ENCODE measurements at places on chromosomes 16 and 17. TPM values are rescaled to one million over a fixed set of nuclear protein-coding genes. Genes with fewer than 3 reads are reported as not detected.

RAMP2 gene
- polyA plus RNA-seq = 29.5 TPM

DNA sequence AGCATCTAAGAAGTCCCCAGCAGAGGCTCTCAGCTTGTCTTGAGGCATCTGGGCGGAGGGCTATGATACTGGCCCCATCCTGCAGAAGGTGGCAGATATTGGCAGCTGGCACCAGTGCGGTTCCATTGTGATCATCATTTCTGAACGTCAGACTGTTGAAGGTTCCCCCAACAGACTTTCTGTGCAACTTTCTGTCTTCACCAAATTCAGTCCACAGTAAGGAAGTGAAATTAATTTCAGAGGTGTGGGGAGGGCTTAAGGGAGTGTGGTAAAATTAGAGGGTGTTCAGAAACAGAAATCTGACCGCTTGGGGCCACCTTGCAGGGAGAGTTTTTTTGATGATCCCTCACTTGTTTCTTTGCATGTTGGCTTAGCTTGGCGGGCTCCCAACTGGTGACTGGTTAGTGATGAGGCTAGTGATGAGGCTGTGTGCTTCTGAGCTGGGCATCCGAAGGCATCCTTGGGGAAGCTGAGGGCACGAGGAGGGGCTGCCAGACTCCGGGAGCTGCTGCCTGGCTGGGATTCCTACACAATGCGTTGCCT is at the start of gene CIITA:
CIITA (plus strand) TSS at position 404 of the 543 bp plus-strand sequence; CDS start at position 533, 129 bp downstream.
- peak; percentile 55 for DNase-seq

GRCh38 chr16:81558077-81558443 is 113.5 kb downstream of the CMIP start:
- no peak for DNase-seq

DNA sequence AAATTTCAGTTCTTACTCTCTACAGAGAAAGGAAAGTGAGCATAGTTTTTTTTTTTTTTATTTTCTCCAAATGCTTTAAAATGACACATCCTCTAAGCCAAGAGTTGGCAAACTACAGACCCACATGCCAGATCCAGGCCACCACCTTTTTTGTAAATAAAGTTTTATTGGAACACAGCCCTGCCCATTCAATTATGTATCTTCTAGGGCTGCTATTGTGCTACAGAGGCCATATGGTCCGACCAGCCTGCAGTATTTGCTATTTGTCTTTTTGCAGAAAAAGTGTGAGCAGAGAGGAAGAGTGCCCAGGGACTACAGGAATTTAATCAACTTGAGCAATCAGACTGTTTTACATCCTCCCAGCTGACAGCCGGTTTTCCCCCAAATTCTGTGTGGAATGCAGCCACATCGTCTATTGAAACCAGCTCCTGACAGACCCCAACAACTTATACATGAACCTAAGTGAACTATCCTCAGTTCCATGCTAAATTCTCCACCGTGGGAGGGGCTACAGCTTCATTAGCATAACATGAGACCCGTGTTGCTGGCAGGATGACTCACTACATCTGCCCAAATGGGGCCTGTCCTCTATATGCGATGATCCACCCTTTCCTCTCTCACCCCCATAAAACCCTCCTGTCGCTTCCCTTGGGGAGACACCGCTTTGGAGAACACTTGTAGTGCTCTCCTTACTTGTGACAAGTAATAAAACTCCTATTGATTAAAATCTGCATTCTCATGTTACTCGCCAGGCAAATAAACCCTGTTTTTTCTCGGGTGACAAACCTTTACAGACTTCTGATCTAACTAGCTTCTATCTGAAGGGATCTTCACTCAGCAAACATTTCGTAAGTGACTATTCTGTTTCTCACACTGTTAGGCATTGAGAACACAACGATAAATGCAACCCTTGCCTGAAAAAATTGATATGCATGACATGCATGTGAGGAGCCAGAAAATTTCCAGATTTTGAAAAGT is 149.4 kb upstream of the HS3ST3A1 start:
- peak; percentile 71 for DNase-seq

GRCh38 chr16:88842806-88843205 is 13.9 kb downstream of the GALNS start:
- no peak for DNase-seq

ITGAX gene
- not detected for polyA plus RNA-seq

DNA sequence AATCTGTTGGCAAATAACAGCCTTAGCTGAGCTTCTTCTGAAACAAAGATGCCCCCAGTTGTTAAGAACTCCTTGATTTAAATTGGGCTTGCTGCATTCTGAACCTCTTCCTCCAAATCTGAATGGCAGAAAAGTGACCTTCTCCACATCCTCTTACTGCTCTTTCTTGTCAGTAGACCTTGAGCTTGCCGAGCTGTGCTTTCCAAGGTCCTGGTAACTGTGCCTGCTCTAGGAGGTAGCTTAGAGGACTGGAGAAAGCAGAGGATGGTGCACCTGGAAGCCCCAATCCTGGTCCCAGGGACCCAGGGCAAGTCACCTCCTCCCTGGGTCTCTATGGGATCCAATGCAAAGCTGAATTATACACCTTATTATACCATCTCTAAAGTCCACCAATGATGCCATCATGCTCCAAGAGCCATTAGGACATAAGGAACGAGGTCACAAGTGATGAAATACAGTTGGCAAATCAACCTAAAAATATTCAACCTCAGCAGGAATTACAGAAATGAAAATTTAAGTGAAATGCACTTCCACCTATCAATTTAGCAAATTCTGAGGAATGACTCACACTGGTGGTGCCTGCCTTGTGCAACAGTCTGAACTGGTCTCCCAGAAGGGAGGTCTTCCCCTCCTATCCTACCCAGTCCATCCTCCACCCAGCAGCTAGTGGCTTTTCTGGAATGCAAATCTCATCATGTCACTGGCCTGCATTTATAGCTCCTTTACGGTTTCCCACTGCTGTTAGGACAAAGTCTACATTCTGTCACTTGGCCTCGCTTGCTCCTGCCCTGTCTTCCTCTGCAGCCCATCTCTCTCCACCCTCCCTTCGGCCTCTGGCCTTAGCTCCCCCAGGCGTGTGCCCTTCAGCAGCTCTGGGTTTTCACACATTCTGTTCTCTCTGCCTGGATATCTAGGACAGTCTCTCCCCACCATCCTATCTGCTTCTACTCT is 36.6 kb downstream of the TOM1L2 start:
- no peak for DNase-seq

- no peak for DNase-seq
Measured at GRCh38 chr17:2123375-2124251, 68.7 kb downstream of the HIC1 start.

DNA sequence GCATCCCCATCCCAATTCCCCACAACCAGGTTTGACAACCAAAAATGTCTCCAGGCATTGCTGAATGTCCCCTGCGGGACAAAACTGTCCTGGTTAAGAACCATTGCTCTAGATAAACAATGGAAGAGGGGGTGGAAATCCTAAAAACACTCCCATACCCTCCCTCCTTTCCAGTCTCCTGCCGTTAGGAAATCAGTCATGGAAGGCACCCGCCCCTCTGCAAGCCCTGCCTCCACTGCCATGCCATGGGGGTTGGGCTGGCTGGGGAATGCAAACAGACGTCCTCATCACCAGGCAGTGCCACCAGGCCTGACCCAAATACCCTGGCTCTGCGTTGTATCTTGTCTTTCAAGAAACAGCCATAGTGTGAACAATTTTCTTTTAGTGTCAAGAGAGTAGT is 57.5 kb downstream of the CYTH1 start:
- peak; percentile 51 for DNase-seq

GRCh38 chr17:8798846-8799569 is at the start of gene MFSD6L:
TSS of gene MFSD6L (minus strand) at chr17:8799365. CDS start at chr17:8799120, 245 bp downstream.
- peak; percentile 91 for DNase-seq

GRCh38 chr16:9102943-9103342 is 11.5 kb downstream of the HAPSTR1 start:
- DNase-seq = no peak

GRCh38 chr16:13084331-13084730 is 182.9 kb downstream of the SHISA9 start:
- DNase-seq = no peak

- no peak for DNase-seq
Measured at GRCh38 chr17:34721326-34721725, 141.9 kb downstream of the TMEM132E start.

GRCh38 chr17:31458829-31459228 is 67.4 kb downstream of the RAB11FIP4 start:
- DNase-seq = no peak

- no peak for DNase-seq
Measured at GRCh38 chr17:68853036-68853435, 102.2 kb downstream of the ABCA8 start.

KRT24 gene
- not detected for polyA plus RNA-seq

DNA sequence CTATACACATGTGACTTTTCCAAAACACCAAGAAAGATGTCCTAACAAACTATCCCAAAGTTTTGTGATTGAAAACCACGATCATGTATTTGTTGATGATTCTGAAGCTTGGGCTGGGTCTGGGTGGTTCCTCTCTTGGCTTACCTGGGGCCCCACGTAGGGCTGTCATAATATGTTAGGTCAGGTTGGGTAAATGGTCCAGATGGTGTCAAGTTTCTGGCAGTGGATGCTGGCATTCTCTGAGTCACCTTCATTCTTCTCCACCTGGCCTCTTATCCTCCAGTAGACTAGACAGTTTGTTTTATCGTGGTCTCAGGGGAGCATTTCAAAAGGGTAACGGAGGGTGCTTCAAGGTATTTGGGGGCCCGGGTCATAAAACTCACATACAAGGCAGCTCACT is 39.4 kb downstream of the SYCE1L start:
- DNase-seq = no peak

CDH16 gene
- polyA plus RNA-seq = not detected

DNA sequence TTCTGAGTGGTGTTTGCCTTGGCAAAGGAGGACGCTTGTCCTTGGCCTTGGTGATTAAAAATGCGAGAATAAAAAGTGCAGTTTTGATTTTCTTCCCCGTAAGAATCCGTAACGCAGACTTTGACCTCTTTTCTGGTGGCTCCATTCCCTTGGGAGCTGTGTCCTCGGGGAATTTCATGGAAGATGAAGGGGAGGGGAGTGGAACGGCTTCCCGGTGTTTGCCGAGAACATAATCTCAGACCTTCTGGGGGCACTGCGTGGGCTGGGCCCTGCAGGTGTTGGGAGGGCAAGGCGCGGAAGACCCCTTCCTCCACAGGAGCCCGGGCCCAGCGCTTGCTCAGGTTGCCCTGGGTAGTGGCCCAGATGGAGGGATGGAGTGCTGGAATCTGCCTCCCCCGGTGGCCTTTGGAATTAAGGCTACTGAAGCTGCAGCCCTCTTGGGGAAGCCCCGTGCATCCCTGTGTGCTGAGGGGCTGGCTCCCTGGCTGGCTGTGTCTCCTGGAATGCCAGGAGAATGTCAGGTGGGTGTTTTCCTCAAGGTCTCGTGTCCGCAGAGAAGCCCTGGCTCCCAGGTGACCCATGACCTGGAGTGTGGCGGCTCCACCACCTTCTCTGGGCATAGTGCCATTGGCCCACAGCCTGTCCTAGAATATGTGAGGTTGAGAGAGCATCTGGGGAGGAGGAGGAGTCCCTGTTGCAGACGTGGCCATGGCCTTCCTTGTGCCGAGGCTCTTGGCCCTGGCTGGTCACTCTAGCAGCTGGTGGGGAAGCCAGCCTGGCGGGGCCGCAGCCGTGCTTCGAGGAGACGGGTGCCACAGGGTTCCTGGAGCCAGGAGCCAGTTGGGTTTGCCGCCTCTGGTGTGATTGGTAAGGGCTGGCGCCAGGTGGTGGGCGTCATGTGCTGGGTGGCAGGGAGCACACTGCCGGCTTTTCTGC is 3.1 kb downstream of the BAIAP2 start:
- DNase-seq = peak; percentile 57

- DNase-seq = no peak
Measured at GRCh38 chr17:75530837-75531720, 5.6 kb downstream of the LLGL2 start.

GRCh38 chr16:27405546-27406451 is 3.8 kb downstream of the IL21R start:
- DNase-seq = no peak

DNA sequence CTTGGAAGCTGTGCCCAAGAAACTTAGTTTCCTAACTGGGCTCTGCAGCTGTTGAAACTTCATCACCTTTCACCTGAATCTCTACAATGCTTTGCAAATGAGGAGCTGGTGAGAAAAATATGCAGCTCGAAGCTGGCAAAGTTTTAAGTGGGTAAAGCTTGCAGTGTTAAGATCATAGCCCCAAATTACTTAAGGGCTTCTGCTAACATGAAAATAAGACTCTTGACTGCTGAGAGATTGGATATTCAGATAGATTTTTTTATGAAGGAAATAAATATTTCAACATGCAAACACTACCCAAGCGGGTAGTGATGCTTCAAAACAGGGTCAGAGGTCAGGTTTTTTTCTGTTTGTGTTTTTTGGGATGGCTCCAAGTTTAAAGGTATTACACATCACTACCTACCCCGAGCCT is 278.7 kb downstream of the FTO start:
- no peak for DNase-seq

DNA sequence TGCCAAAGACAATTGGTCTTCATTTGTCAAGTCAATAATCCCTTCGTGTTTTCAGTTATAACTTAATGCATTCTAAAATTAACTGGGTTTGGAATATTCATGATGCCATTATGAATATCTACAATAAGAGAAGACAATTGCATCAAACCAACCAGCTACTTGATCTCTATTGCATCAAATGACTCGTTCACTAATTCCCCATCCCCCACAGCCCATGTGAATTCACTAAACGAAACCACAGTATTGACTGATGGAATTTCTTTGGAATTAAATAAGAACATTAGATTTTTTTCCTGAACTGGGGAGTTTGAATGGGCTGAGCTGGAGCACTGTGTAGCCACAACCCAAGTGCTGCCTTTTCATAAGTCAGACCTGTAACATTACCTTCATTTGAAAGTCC is 65.3 kb downstream of the HS3ST3B1 start:
- no peak for DNase-seq

DNA sequence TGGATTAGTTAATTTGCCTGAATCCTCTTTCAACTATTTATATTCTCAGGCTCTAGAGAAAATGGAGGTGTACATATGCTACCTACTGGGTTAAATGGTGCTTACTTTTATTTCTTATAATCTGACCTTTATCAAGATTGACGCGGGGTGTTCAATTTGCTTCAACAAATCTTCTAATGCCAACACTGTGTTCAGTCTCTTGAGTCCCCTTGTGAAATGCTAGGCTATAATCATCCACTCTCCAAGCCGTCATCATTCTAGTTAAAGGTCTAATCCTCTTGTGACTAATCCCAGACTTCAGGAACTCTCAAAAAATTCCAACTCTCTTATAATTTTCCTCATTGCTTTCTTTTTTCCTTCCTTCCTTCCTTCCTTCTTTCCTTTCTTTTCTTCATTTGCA is 1396.2 kb downstream of the CDH8 start:
- DNase-seq = no peak

All from GM23338 (cell line).